Cerebellar nuclear complex (tissue), 1 donor: ENCODE measurements at places on chromosomes 11 and 22.

GRCh38 chr11:109877043-109877442, 216.1 kb upstream of the ZC3H12C start:
- no peak for DNase-seq

- no peak for DNase-seq
Measured at GRCh38 chr11:26993965-26994457, at the start of gene FIBIN. Gene FIBIN, plus strand, starts transcription at chr11:26994112. Its CDS starts 415 bp downstream, at chr11:26994527.

DNA sequence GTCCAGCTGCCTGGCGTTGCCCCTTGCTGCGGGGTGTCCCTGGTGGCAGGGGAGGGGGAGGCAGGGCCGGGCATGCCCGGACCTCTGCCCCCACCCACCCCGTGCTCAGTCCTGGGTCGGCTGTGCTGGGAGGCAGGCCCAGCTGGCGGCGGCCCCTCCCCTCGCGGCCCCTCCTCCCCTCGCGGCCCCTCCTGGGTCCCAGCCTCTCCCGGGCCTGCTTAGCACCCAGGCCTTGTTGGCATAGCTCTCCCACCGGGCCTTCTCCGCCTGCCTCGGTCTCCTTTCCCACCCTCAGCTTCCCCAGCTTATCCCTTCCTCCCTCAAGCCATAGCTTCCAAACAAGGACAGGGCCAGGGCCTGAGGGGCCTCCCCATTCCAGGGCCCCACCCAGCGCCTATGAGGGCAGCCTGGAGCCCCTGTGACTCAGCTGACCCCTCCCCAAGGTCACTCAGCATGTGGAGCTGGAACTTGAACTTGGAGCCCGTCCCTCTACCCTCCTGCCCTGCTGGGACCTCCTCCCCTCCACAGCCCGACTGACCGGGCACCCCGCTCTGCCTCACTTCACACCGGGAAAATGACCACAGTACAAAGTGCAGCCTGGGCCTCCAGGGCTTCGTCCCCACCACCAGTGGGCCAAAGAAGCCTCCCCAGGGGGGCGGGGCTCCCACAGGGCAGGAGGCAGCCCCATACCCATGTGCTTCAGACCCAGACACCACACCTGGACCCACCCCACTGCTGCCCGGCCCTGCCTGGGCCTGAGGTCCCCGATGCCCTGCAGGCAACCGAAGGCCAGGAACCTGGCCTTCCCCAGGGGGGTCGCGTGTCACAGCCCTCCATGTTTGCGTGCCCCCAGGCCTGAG, 1.2 kb downstream of the EPS8L2 start:
- no peak for DNase-seq

- no peak for DNase-seq
Measured at GRCh38 chr11:13247606-13248296, 29.8 kb upstream of the BMAL1 start.

DNA sequence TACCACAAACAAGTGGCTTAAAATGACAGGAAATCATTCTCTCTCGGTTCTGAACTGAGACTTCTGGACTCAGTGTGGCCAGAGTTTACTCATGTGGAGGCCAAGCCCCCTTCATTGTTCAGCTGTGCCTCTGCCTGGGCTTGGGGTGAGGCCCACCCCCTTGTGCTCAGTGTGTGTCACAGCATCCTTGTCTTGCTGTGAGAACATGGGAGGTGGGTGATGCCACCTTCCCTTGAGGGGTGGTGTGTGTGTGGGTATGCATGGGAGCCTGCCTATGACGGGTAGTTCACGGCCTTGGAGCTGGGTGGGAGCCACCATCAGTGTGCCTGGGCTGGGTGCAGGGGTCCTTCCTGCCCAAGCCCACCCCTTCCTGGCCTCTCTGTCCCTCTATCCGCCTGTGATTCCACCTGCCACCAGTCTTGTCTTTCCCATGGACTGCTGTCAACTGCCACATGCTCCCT, 101.7 kb downstream of the MORC2 start:
- no peak for DNase-seq

- no peak for DNase-seq
Measured at GRCh38 chr11:13183094-13183825, 94.3 kb upstream of the BMAL1 start.

GRCh38 chr22:31046539-31047226, 34.4 kb upstream of the SMTN start:
- DNase-seq: no peak

GRCh38 chr22:40014667-40015248, 20.0 kb downstream of the FAM83F start:
- no peak for DNase-seq

GRCh38 chr11:88320149-88320559, 17.4 kb downstream of the CTSC start:
- no peak for DNase-seq

DNA sequence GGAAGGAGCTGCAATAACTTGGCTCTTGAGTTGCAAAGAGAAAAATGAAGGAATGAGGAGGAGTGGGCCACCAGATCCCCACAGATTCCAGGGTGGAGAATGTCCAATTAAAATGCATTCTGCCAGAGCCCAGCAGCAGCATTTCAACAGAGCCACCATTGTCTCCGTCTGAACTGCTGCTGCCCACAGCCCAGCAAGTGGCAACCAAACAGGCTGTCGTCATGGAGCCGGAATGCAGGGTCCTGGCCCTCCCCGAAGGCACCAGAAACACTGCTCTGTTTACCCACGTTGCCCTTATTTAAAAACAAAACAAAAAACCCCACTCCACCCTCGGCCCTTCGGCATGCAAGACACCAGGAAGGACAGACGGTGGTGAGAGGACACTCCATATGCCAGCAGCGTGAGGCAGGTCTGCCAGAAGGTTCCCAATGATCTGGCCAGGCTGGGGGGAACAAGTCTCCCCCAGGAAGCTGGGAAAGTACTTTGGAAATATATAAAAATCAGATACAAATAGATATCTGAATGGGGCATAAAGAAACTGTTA, 32.5 kb downstream of the PLEKHA7 start:
- no peak for DNase-seq

DNA sequence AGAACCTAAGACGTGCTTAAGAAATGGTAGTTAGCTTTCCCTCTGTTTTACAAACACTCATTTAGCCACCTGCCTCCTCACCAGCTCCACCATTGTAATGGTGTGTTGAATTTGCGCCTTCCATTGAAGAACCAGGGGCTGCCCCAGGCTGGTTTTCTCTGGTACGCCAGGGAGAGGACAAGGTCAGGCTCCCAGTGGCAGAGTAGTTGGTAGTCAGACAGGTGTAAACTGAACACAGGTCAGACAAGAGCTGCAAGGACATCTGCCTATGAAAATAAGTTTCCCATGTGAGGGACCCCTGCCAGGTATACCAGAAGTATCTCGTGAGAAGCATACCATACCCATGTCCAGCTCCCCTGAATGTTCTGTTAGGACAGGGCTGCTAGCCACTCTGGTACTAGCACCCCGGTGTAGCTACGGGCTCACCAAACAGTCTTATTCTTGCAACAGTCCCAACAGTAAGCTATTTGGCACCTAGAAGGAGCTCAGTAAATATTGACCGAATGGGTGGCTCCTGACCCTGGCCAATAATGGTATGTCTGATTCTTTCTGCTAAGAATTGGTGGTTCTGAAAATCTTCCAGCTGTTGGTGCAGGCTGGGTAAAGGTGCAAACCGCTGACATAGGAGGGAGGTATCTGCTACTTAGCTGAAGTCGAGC, 359.0 kb downstream of the LARGE1 start:
- no peak for DNase-seq

DNA sequence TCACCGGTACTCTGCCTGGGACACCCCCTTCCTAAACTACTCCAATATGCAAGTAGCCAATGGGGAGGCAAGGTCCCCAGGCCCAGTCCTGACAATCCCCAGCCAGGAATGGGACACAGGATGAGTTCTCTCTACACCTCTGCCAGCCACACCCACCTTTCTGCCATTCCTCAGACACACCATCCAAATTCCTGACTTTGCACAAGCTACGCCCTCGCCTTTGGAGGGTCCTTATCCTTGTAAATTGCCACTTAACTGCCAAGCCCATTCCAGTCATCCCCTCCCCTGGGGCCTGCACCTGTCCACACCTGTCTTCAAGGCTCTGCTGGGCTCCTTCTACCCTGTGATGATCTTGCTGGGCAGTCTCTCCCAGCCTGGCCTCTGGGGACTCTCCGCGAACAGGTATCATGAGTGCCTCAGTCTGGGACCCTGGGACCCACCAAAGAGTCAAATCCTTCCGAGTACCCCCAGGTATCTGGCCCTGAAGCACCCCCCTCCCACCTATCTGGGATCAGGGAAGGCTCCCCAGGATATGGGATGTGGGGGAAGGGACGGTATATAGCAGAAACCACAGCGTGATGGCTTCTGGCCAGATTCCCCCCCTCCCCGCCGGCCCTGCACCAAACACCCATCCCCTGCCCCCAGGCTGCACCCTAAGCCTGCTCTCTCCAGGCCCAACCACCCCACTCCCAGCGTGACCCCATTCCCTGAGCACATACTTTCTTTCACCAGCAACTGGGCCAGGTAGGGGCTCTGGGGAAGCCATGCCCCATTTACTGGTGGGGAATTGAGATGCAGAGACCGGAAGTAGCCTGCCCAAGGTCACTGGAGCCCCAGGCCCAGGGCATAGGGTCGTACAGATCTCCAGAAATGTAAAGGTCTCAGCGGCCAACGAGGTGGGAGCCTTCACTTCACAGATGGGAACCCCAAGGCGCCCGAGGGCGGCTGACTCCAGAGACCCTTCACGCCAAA, 806 bp downstream of the ARAP1 start:
- no peak for DNase-seq

DNA sequence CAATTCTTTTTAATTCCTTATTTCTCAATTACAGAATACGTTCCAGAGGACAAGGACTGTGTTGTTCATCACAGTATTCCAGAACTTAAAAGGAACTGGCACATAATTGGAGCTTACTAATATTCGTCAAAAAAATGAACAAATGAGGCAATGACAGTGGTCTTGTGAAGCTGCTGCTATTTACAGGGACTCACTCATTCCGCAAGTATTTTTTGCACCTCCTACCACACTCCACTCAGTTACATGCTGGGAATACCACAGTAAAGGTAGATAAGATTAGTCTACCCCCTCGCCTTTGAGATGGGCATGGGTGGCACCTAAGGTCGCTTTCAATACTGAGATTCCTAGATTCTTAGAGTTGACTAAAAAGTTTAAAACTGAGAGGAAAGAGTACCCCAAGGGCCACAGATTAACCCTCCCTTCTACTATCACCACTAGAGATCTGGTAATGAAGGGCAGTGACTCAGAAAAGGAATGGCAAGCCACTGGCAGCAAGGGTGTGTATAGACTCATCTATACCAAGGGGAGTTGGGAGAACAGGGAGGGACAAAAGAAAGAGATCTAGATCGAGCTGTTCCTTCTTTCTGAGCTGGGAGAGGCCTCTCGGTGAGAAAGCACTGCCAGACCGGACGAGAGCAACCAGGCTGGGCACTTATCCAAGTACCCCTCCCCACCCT, 85.0 kb downstream of the RPL27A start:
- no peak for DNase-seq

DNA sequence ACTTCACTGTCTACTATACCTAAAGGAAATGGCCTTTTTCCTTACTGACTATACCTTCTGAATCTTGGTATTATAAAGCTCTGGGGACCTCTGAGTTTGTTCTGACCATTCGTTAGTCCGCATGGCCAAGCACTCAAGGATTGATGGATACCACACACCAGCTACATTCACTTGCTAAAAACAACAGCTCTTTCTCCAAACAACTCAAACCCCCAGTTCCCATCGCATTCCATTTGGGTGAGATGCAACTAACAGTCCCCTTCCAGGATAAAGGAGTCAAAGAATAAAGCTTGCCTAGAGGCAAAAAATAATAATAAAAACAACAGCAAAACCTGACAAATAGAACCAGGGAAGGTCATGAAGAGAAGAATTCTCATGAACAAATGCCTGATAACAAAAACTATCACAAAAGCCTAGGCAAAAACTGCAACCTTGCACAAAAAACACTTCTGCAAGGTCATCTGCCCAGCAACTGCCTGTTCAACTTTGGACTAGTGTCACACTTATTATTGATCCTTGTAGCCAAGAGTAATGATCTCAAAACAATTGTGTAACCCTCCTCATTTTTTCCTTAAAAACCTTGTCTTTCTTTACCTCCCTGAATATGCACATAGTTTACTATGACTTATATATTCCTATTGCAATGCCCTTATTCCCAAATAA, 139.0 kb upstream of the GUCY1A2 start:
- no peak for DNase-seq

GRCh38 chr22:36175892-36176291, 15.3 kb upstream of the APOL3 start:
- no peak for DNase-seq

- no peak for DNase-seq
Measured at GRCh38 chr11:125359130-125359529, 136.9 kb downstream of the FEZ1 start.

- DNase-seq: no peak
Measured at GRCh38 chr11:35487532-35488078, 37.8 kb downstream of the PAMR1 start.
